ENCODE measurements at places on chromosomes 6 and 20.

DNA sequence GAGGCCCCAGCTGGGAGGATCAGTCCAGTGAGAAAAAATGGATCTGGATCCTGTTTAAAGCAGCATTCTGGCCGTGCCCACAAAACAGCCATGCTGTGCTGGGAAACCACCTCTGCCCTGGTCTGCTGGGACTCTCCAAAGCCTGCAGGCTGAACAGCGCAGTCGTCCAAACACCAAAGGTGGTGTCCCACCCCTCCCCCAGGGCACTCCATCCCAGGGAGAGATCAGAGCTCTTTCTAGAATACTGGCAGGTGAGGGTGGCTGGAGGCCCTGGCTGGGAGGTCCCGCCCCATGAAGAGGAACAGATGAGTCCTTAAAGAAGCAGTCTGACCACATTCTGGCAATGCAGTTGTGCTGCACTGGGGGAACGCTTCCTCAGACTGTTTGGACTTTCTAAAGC is 84.6 kb downstream of the MRAP2 start:
- DNase-seq, result no peak

GRCh38 chr20:58179432-58180099 is 48.9 kb downstream of the ANKRD60 start:
- DNase-seq, result peak; percentile 62

DNA sequence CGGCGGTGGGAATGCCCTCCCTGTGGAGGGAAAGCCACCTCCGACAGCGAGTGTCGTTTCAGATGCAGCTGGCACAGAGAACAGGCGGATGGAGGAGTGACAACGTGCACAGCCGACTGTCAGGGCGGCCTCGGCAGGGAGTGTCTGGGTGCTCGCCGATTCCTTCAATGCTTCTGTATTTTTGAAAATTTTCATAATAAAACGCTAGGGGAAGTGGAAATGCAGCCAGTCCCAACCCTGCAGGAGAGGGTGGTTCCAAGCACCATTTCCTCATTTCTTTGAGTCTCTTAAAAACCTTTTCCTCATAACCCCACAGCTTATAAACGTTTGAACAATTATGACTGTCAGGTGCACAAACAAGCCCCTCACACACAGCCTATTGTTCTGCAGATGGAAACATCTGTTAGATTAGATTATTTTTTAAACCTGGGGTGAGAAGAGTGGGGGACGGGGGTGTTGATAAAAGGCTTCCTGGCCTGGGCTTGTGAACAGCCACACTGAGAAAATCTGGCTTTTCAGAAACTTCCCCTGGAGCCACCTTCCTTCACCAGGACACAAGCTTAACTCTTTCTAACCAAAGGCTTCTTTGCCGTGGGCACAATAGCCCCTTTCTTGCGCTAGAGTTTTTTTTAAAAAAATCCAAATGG is 228.9 kb downstream of the ANKRD60 start:
- peak; percentile 2 for DNase-seq

DNA sequence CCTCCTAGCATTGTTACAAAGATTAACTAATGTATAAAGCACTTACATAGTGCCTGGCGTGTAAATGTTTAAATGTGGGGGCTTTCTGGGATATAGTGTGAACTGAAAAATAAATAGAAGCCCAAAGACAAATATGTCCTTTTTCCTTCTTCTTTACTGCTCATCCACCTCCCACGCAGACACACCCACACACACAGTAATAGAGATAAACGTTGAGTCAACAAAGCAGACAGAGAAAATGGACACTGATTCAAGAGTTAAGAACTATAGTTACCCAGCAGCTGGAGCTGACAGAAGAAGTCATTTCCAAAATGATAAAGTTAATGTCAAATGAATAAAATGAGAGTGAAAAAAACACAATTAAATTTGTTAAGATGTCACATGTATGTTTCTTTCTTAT is 68.3 kb downstream of the FHL5 start:
- no peak for DNase-seq

DNA sequence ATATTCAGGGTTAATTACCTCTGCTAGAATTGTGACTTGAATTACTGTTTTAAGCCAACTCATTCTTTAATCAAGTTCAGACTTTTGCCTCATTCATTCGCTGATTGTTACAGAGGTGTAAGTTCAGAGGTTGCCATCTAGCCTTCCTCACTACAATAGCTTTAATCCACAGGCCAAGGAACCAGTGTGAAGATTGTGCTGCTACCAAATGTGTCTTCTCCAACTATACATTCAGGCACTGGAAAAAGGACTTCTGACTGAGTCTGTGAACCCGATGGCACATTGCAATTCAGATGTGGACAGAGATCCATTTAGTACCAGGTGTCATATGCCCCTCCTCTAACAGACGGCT is 111.2 kb upstream of the ADGRF1 start:
- no peak for DNase-seq

- DNase-seq, result no peak
These were observed 994 bp downstream of the CLDN20 start for GRCh38 chr6:155264693-155265320.

- DNase-seq, result peak; percentile 77
These were observed 62.0 kb downstream of the ATXN1 start for GRCh38 chr6:16698997-16699868.

- no peak for DNase-seq
These were observed 41.4 kb downstream of the FAM120B start for GRCh38 chr6:170347975-170348374.

- peak; percentile 29 for DNase-seq
These were observed 287.6 kb downstream of the PHF3 start for GRCh38 chr6:63923139-63923739.

- DNase-seq, result no peak
These were observed 102.6 kb downstream of the CDC5L start for GRCh38 chr6:44489910-44490604.

GRCh38 chr20:4782378-4782772 is 60.7 kb downstream of the PRND start:
- DNase-seq, result no peak

DNA sequence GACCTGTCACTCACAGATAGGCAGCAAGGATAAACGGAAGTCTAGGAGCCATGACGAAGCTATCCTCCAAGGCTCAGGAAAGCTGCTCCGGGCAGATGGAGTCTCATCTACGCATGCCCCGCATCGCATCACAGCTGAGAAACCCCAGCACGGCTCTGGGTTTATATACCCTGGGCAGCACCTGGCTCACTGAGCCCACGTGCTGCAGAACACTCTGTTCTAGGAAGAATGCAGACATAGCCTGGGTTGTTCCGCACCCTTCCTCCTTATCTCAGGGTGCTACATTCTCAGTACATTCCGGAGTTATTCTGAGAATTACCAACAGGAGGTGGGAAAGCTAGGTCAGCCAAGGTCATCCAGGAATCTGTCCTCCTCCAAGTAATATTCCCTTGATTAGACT is 260.4 kb downstream of the CBLN4 start:
- no peak for DNase-seq

DNA sequence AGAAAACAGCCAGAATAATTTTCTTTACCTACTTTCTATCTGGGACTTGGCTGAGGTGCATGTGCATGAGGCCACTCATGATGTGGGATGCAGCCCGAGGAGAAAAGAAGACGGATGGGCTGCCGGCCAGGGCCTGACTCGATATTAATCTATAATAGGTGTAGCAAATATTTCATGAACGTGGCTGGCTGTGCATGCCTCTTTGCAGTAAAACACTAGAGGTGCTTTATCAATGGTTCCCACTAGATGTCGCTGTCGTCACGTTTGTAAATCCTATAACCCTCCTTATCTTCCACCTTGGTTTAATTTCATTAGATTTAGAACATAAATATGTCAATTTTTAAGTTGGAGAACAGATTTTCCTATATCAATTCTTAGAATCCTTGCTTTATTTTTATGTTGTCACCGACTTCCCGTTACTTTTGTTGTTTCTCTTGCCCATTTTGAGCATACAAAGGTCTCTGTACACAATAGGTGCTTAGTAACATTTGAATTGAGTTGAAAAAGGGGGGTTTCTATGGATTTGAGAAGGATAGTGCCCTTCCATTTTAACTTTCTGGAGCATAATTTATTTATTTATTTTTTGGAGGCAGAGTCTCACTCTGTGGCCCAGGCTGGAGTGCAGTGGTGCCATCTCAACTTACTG is 19.6 kb upstream of the FERMT1 start:
- peak; percentile 55 for DNase-seq

DNA sequence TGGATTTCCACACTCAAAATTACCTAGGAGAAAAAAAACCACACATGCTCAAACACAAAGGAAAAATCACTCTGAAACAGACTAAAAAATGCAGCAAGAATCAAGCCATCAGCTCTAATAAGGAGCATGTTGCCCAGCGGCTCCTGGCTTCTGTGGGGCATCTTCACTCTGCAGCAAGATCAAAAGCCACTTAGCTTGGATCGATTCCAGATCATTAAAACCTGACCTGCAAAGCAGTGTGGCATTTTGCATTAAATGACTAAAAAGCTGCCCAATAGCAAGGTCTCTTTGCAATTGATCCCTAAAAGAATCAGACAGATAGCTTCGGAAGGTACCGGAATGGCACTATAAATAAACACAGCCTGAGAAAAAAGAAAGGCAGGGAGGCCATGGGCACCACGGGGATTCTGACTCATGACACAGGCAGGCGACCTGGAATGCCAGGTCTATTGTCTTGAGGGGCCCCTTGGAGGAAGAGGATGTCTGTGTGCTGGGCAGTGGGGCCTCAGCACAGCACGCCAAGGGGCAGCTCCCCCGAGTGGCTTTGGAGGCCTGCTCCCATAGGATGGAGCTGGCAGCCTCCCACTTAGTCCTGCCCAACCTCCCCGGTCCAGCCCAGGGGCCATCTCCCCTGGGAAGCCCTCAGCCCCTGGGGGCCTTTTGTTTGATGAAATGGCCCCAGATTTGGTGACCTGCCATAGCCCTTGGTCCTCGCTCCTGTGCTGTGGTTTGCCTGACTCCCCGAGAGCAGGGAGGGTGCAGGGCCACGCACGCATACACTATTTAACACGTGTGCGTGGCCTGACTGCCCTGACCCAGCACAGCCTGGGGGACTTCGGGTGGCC is 7.6 kb downstream of the LEMD2 start:
- no peak for DNase-seq

DNA sequence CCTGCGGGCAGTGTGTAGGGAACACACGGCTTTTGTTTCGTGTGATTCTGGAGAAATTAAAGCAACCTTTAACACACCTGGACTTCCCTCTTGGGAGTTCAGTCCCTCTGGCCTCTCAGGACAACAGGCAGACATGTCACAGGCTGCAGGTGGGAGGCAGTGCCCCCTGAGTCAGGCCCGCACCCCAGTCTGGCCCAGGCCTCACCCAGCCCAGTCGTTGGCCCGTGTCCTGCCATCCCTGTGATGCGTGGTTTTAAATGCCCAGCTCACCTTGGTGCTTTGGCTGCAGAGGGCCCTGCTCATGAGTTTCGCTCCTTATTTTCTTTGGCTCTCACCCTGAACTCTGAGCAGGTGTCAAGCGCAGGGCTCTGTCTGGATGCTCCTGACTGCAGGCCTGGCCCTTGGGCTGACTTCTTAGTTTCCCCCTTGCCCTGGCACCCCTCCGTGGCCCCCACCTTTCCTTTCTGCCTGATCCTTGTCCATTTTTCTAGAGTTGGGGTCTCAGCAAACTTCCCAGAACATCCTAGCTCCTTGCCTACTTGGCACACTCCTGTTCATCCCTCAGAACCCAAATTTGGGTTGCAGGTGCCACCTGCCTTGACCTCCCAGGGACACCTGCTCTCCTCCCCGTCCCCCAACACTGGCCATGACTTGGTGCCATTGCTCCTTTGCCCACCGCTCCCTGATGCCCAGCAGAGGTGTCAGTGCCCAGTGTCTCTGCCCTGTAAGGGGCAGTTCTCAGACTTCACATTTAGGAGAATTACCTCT is 2.2 kb upstream of the CABLES2 start:
- DNase-seq, result no peak

DNA sequence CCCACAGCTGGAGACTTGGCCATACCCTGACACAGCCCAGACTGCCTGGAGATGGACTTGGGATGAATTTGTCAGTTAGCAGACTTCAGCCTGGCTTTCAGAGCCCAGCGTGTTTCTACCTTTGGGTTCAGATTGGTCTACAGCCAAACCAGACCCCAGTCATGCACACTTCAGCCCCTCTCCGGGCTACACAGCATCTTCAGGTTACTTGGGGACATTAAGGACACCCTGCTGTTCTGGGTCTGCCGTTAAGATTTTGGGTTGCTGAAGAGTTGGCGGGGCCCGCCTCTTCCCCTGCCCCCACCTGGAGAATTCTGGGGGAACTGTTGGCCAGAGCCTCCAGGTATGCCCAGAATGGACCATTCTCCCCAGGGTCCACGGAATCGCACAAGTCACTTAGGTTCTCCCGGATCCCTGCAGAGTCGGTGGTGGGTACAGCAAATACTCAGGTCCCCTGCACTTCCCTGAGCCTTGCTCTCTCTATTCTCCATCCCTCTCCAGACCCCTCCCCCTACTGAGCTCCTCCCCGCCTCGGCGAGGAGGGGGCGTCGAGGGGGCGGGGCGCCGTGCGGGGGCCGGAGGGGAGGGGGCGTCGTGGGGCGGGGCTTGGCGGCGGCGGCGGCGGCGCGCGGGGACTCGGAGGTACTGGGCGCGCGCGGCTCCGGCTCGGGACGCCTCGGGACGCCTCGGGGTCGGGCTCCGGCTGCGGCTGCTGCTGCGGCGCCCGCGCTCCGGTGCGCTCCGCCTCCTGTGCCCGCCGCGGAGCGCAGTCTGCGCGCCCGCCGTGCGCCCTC is at the start of gene PTK7:
Gene PTK7 (plus strand): TSS at position 645 of the 794 bp plus-strand sequence. CDS start 175 bp downstream, outside the sequence.
- DNase-seq, result no peak

GRCh38 chr20:39800548-39800947 is 838.4 kb downstream of the DHX35 start:
- no peak for DNase-seq

- DNase-seq, result no peak
These were observed 11.8 kb downstream of the COL9A3 start for GRCh38 chr20:62828511-62829230.

- no peak for DNase-seq
These were observed 516.0 kb downstream of the LMBRD1 start for GRCh38 chr6:69280858-69281257.

GRCh38 chr6:109472132-109472995 is 10.7 kb downstream of the ZBTB24 start:
- DNase-seq, result no peak

GRCh38 chr6:78530208-78530607 is 337.1 kb upstream of the IRAK1BP1 start:
- DNase-seq, result no peak

DNA sequence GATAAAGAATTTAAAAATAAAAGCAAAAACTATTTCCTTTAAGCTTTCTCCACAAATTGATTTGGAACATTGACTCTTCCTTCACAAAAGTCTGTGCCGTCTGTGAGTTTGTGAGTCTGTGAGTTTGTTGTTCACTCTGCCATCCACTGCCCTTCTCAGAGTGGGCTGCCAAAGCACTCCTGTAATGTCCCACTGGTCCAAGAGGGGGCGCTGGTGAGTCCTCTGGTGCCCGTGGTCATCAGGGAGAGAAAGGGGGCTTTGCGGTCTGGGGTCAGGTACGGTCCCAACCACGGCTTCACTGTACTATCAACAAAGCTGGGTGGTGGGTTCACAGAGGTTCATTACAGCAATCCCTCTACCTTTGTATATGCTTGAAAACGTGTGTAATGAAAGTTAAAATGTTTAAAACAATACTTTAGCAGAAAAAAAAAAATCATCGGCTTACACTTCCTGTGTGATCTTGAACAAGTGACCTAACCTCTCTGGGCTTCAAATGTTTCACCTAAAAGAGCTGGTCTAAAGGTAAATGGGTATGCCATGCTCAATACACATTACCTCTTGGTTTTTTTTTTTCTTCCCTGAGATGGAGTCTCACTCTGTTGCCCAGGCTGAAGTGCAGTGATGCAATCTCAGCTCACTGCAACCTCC is 5.6 kb upstream of the ANKRD60 start:
- peak; percentile 38 for DNase-seq

- peak; percentile 39 for DNase-seq
These were observed 116.6 kb downstream of the RNF144B start for GRCh38 chr6:18503593-18504231.

Measured in CD4-positive, alpha-beta T cell treated with Interleukin-2 at 100 ng/mL for 4 hours (primary cell).